Breast epithelium (tissue), 4 donors: ENCODE measurements at places on chromosomes 3 and 15. TPM values are rescaled to one million over a fixed set of nuclear protein-coding genes. Genes with fewer than 3 reads are reported as not detected.

Gene TGM5
- 3.1 TPM for total RNA-seq

Gene TOP2B
- total RNA-seq = 125 TPM

Gene ONECUT1
- not detected for total RNA-seq

Gene GABPB1
- total RNA-seq = 37.4 TPM

Gene MFGE8
- 457 TPM for total RNA-seq

Gene ITIH4
- 9.5 TPM for total RNA-seq
